ENCODE measurements at places on chromosomes 5 and 9.

- DNase-seq, result no peak
Observed at GRCh38 chr5:71633255-71634155, 46.4 kb downstream of the MCCC2 start.

GRCh38 chr5:134864707-134865106 is 9.5 kb upstream of the TXNDC15 start:
- no peak for DNase-seq

- no peak for DNase-seq
Observed at GRCh38 chr9:37639109-37639762, 11.5 kb upstream of the FRMPD1 start.

- DNase-seq, result no peak
Observed at GRCh38 chr9:26077860-26078259, 399.6 kb upstream of the TUSC1 start.

- no peak for DNase-seq
Observed at GRCh38 chr5:141841378-141842180, 36.6 kb downstream of the PCDH1 start.

DNA sequence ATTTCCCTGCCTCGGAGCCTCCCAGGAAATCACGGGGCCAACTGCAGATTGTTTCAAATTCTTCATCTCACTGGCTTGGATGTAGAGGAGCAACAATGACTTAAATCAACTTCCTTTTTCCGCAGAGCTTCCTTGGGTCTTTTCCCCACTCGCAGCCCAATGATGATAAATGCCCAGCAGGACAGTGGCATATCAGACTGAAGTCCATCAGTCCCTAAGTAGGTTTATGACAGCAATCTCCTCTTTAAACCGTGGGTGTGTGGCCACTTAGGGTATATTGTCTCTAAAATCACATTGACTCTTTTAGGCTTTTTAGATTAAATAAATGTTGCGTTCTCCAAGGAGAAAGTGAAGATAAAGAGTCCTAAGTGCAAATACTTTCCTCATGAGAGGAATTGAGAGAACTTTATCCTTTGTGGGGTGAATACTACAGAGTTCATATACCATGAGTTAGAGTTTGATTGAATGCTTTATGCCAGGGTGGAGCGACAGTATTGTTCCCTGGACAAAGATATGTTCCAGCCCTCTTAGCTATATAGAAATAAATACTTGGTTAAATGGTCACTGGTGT is 59.1 kb downstream of the IQGAP2 start:
- no peak for DNase-seq

- no peak for DNase-seq
Observed at GRCh38 chr5:89303033-89303480, 420.1 kb upstream of the MEF2C start.

DNA sequence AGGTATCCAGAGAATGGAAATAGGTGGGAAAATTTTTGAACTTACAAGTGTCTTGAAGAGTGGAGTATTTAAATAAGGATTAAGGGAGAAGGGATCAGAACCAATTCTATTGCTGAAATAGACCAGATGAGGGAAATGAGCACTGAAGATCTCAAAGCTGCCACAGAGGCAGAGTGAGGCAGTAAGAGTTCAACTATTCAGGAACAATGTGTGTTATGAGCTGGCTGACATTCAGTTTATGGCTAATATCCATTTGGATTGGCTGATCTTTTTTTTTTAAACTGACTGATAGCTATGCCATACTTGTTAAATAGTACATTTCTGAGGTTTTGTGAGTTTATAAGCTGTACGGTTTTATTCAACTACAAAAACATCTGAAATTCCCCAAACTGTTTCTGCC is 95.3 kb upstream of the GNA14 start:
- no peak for DNase-seq

- no peak for DNase-seq
Observed at GRCh38 chr5:157900644-157901043, 41.7 kb upstream of the CLINT1 start.

GRCh38 chr5:91263898-91264297 is 119.2 kb downstream of the ARRDC3 start:
- DNase-seq, result no peak

GRCh38 chr5:62281411-62281810 is 24.6 kb upstream of the KIF2A start:
- no peak for DNase-seq

GRCh38 chr5:55636177-55636576 is 75.9 kb downstream of the SLC38A9 start:
- no peak for DNase-seq

DNA sequence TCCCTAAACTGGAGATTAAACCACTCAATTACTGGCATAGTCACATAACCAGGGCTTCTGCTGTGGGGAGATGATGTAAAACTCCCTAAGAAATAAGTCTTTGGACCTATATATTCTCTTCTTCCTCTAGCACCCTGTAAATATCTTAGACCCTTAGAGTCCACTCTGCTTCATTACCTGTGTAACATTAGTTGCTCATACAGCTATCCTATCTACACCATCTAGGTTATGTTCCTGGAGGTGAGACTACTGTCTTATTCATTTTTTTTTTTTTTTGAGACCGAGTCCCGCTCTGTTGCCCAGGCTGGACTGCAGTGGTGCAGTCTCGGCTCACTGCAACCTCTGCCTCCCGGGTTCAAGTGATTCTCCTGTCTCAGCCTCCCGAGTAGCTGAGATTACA is 9.6 kb upstream of the TICAM2 start:
- DNase-seq, result no peak

DNA sequence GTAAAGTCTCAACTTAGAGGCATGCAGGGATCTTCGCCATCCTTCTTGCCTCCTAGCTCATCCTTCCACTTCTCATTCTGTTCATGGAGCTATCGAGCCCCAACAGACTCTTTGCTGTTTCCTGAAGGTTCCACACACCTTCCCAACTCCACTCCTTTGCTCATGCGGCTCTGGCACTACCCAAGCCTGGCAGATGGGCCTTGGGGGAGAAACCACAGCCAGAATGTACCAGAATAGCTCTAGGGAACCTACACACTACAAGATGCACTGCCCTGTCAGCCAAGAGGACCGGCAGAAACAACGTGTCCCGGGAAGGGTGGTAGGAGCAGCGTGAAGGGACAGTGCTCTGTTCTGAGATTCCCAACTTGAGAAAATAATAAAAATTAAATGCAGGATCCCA is 178.9 kb downstream of the GABBR2 start:
- DNase-seq, result no peak

- peak; percentile 13 for DNase-seq
Observed at GRCh38 chr9:79129865-79130480, 441.8 kb upstream of the TLE4 start.

GRCh38 chr5:129773376-129773775 is 25.5 kb downstream of the MINAR2 start:
- no peak for DNase-seq

GRCh38 chr9:93173365-93174051 is 10.4 kb upstream of the WNK2 start:
- no peak for DNase-seq

GRCh38 chr5:178683783-178684182 is 46.7 kb downstream of the ZNF354A start:
- no peak for DNase-seq

GRCh38 chr9:114246558-114246957 is 76.3 kb upstream of the ORM1 start:
- DNase-seq, result no peak

GRCh38 chr9:124724415-124725067 is 46.6 kb downstream of the NR6A1 start:
- DNase-seq, result no peak

- no peak for DNase-seq
Observed at GRCh38 chr5:159106193-159106568, 6.5 kb upstream of the EBF1 start.

DNA sequence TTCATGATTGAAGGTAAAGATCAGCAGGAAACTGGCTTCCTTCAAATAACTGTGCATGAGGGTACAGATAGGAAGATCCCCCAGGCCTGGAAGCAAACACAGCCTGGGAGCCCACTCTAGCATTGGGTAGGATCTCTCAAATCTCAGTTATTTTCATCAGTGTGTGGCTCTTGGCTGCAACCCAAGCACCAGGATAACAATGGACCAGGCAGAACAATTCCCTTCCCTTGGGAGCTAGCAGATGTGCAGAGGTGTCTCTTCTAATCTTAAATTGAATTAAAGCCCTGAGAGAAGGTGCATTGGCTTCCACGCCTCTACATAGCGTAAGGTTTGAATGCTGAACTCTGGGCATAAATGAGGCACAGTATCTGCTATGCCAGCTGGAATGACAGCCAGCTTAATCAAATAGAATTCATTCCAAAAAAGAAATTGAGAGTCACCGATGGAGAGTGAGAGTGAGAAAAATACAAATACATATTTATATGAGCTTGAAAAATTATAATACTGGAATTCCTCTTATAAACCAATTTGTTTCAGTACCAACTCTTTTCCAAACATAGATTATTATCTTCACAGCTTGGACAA is 957.3 kb downstream of the CDH12 start:
- DNase-seq, result no peak

GRCh38 chr5:15131909-15132308 is 260.3 kb upstream of the ANKH start:
- no peak for DNase-seq

- no peak for DNase-seq
Observed at GRCh38 chr5:142280066-142281007, 44.5 kb downstream of the SPRY4 start.

DNA sequence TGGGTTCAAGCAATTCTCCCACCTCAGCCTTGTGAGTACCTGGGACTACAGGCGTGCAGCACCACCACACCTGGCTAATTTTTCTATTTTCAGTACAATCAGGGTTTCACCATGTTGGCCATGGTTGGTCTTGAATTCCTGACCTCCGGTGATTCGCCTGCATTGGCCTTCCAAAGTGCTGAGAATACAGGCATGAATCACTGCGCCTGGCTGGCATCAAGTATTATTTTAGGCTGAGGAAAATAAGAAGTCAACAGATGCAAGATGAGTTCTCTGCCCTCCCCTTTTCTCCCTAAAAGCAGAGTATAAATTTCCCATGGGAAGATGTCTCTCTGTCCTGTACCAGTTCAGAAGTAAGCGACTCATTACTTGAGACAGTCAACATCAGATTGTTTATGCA is 71.5 kb downstream of the ELAVL2 start:
- DNase-seq, result no peak

- no peak for DNase-seq
Observed at GRCh38 chr9:91202736-91203283, 158.9 kb downstream of the AUH start.

DNA sequence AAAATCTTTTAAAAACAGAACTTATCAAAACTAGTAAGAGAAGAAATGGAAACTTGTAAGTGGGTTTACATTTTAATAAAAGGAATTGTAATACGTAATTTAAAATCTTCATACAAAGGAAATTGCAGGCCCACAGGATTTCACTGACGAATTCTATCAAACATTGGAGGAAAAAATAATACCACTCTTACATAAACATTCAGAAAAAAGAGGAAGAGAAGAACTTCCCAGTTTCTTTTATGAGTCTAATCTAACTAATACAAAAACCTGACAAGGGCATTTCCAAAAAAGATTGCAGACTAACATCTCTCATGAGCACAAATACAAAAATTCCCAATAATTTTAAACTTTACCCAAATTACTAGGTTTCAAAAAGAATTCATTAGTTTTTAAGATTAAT is 149.0 kb downstream of the RANBP17 start:
- no peak for DNase-seq

GRCh38 chr9:127723444-127723843 is 7.6 kb downstream of the TTC16 start:
- no peak for DNase-seq

Data from CD8-positive, alpha-beta T cell (primary cell).